Daoy (cell line): ENCODE measurements at places on chromosomes 4 and X. TPM values are rescaled to one million over a fixed set of nuclear protein-coding genes. Genes with fewer than 3 reads are reported as not detected.

The SATL1 gene
- total RNA-seq: 0.60 TPM in 1 of 2 replicates, not detected in the other

The SYP gene
- total RNA-seq: 7.5 and 7.6 TPM in 2 replicates

The MAGEA9B gene
- total RNA-seq: 0.11 TPM in 1 of 2 replicates, not detected in the other

DNA sequence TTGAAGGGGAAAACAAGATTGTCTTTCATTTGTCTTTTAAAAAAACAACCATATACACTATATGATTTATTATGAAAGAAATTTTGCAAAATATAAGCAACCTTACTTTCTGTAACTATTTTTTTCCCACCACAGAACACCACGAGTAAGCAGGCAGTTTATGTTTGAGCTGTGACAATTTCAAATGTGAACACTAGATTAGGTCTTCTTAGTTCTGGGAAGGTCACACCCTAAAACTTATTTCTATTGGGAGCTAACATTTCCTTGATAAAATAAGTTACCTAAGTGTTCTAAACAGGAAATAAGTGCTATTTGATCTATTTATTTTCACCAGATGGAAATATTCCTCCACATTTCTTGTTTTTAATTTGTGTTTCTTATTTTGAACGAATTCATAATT, 50.6 kb downstream of the PCDH7 start:
- DNase-seq: no peak

GRCh38 chrX:63809173-63809572, 24.2 kb upstream of the ARHGEF9 start:
- DNase-seq: no peak

DNA sequence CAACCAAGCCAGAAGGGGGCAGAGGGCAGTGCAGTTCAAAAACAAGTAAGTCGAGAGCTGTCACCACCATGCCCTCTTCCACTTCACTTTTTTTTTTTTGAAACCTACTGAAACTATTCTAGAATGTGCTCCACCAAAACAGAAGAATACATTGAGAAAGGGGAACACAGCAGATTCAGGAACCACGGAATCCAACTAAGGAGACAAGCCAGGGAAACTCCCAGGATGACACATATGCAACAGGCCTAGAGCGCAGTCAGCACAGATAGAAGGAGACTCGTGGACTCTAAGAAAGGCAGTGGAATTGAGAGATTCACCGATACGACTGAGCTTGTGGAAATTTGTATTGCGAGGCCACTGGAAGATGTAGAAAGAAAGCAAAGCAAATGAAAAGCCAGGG, 66.1 kb downstream of the PHKA2 start:
- no peak for DNase-seq

- no peak for DNase-seq
Measured at GRCh38 chr4:25882226-25882625, 19.4 kb upstream of the SEL1L3 start.

- no peak for DNase-seq
Measured at GRCh38 chr4:4610672-4611071, 68.8 kb upstream of the STX18 start.

DNA sequence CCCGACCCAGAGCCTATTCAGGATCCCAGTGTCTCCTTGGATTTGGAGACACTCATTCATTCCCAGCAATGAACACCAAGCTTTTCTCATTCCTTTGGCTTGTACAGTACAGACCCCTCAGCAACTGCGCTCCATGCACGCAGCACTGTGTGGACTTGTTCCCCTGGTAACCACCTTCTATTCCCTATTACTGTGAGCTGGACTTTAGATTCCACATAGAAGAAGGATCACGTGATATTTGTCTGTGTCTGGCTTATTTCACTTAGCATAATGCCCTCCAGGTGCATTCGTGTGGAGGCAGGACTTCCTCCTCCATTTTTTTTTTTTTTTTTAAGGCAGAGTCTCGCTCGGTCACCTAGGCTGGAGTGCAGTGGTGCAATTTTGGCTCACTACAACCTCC, 106.4 kb downstream of the PHKA2 start:
- DNase-seq: no peak
